ENCODE measurements at places on chromosomes 4 and X. TPM values are rescaled to one million over a fixed set of nuclear protein-coding genes. Genes with fewer than 3 reads are reported as not detected.

- DNase-seq = no peak
Observed at GRCh38 chr4:111031596-111031995, 408.7 kb upstream of the PITX2 start.

GRCh38 chr4:164058776-164059445 lies 564.4 kb downstream of the TMA16 start:
- DNase-seq = no peak

MND1 gene
- polyA plus RNA-seq = 0.66 TPM

GRCh38 chr4:2343476-2343875 lies 75.0 kb downstream of the ZFYVE28 start:
- DNase-seq = no peak

DNA sequence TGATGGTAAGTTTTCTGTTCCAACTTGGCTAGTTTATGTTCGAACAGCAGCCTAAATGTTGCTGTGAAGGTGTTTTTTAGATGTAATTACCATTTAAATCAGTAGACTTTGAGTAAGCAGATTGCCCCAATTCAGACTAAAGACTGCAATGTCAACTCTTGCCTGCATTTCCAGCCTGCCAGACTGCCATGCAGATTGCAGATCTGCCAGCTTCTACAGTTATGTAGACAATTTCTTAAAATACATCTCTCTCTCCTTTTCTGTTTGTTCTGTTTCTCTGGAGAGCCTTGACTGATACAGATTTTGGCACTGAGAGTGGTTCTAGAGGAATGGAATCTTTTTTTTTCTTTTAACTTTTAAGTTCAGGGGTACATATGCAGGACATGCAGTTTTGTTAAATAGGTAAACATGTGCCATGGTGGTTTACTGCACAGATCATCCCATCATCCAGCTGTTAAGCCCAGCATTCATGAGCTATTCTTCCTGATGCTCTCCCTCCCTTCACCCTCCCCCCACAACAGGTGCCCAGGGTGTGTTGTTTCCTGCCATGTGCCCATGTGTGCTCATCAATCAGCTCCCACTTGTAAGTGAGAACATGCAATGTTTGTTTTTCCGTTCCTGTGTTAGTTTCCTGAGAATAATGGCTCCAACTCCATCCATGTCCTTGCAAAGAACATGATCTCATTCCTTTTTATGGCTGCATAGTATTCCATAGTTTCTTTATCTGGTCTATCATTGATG lies 227.8 kb downstream of the CPE start:
- DNase-seq = no peak

EDA2R gene
- polyA plus RNA-seq = 1.5 TPM

DNA sequence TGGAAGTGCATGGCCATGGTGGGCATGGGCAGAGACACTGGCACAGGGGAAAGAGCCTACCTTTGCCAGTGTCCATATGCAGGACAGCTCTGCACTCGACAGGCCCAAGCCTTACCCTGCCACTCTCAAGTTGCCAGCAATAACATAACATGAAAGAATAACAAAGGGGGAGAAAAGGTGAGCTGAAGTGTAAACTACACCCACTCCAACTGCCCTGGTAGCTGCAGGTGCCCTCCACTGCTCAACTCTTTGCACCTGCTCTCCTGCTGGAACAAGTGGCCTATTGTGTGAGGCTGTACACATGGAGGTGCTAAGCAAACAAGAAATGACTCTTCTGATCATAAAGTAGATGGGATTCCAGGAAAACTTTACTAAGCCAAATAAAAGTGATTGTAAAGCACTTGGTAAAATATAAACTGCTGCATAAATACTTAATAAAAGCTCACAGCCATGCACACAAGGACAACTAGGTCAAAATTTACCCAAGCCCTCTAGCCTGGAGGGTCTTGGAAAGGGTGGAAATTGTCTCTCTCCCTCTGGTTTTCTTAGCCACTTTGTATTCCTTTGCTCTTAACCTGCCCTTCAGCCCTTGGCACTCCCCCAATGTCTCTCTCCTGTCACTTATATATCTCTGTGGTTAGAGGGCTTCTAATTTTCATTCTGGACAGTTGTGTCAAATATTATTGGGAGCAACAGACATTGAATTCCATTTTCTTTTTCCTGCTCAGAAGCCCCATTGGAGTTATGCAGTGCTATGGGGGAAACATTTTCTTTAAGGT lies 261.2 kb upstream of the GPC4 start:
- DNase-seq = no peak

SORBS2 gene
- polyA plus RNA-seq = 105 TPM

DNA sequence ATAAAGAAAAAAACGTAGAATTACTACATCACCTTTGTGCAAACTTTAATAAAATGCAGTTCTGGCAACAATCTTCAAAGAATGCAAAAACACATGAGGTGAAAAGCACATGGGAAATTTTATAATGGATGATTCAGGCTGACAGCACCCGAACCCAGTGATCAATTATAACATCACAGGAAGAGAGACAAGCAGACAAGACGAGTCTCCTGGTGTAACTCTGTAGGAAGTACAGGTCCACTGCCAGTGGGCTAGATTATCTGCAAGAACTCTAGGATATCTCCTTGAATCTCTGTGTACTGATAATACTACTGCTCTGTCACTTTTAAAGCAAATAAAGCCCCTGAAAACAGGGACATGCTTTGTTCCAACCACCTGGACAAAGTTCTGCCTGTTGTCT lies 58.9 kb upstream of the NXF3 start:
- DNase-seq = no peak

HSD17B13 gene
- polyA plus RNA-seq = 0.07 TPM

DNA sequence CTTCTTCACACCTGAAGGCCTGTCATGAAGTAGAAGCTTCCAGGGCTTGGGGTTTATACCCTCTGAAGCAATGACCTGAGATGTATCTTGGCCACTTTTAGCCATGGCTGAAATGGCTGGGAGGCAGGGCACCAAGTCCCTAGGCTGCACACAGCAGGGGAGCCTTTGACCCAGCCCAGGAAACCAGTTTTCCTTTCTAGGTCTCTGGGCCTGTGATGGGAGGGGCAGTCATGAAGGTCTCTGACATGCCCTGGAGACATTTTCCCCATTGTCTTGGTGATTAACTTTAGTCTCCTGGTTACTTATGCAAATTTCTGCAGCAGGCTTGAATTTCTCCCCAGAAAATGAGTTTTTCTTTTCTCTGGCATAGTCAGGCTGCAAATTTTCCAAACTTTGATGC lies 511.0 kb upstream of the KLHL4 start:
- DNase-seq = no peak

DNA sequence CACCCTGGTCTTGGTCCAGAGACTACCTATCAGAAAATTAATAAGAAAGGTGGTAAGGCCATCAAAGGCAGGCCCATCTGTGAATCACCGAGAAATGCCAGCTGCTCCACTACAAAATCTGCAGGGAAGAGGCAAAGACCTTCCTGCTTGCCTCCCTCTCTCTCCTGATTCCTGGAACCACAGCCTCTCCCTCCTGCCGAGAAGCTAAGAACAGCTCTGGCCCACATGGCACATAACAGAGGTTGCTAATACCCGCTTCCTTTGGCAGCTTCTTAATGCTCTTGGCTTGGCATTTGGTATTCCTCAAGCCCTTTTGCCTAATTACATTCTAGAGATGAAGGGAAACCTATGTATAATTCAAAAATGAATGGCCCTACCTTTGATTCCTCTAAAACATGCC lies 32.9 kb downstream of the RAI2 start:
- no peak for DNase-seq

GNRHR gene
- not detected for polyA plus RNA-seq

GRCh38 chr4:86482306-86483172 lies 111.6 kb upstream of the PTPN13 start:
- no peak for DNase-seq

TCEAL2 gene
- polyA plus RNA-seq = not detected

Data from endothelial cell of umbilical vein (primary cell).